ENCODE measurements at places on chromosomes 1 and 21.

- no peak for DNase-seq
These were observed 128.9 kb downstream of the HHAT start for GRCh38 chr1:210457568-210457967.

GRCh38 chr1:64396817-64397216 lies 73.1 kb upstream of the CACHD1 start:
- no peak for DNase-seq

GRCh38 chr1:178877896-178878295 lies 7.0 kb upstream of the ANGPTL1 start:
- no peak for DNase-seq

- DNase-seq, result no peak
These were observed 294.1 kb upstream of the KAZN start for GRCh38 chr1:14304381-14304865.
